ENCODE measurements at places on chromosomes 16 and 17.

DNA sequence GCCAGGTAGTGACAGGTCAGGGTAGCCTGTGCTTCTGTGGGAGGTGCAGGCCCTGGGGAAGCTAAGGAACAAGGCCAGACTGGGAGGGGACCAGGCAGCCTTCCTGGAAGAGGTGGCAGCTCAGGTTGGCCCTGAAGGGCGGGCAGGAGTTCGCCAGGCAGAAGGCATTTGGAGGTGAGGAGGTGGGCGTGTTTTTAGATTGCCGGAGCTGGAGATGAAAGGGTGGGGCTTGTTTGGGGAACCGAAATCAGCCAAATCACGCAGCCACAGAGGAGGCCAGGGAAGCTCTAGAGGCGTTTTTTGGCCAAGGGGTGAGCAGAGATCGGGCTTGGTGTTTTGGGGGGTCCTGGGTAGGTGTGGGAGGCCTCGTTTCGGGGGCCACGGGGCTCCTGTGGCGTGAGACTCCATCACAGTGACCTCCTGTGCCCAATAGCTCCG lies 7.6 kb downstream of the ADCY7 start:
- no peak for DNase-seq

DNA sequence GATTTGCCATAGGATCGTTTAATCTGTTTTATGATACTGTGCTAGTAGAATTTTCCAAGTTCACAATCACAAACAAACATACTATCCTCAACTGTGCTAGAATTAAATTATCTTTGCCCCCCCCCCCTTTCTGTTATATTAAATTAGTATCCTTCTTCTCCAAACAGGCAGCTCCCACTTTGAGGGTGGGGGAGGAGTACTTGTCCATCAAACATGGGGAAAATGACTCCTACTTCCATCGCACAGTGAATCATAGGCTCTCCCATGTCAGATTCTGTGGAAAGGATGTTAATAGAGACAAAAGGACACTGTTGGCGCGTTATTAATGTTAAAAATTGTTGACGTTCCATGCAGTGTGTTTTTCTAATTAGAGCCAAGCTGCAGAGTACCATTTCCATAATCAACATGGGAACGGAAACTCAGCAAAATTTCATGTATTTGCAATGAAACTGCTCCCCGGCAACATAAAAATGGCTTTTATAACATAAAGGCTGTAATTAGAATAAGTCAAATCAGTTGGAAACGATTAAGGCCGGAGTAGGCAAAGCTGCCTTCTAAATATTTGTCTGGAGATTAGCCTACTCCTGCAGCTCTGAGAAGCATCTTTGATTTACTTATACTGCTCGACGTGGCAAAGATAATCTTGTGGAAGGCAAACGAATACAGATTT lies 104.6 kb downstream of the RBFOX1 start:
- peak; percentile 29 for DNase-seq

- DNase-seq, result no peak
Measured at GRCh38 chr17:35684055-35684802, 47.2 kb upstream of the RASL10B start.

DNA sequence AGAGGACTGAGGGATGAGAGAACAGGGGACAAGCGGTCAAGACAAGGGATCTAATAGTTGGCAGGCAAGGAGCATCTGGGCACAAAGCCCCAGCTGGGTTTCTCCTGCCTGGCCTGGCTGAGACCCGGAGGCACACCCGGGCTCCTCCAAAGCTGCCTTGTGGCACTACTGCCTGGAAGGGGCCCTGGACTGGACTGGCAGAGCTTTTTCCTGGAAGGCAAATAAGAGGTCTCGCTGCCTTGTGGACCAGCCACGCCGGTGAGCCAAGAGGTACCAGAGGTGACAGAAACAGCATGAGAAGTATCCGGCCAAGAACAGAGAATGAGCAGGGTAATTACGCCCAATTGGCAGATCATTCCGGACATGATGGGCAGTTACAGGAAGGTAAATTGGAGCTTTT lies 64.6 kb downstream of the GTF3C1 start:
- DNase-seq, result no peak

DNA sequence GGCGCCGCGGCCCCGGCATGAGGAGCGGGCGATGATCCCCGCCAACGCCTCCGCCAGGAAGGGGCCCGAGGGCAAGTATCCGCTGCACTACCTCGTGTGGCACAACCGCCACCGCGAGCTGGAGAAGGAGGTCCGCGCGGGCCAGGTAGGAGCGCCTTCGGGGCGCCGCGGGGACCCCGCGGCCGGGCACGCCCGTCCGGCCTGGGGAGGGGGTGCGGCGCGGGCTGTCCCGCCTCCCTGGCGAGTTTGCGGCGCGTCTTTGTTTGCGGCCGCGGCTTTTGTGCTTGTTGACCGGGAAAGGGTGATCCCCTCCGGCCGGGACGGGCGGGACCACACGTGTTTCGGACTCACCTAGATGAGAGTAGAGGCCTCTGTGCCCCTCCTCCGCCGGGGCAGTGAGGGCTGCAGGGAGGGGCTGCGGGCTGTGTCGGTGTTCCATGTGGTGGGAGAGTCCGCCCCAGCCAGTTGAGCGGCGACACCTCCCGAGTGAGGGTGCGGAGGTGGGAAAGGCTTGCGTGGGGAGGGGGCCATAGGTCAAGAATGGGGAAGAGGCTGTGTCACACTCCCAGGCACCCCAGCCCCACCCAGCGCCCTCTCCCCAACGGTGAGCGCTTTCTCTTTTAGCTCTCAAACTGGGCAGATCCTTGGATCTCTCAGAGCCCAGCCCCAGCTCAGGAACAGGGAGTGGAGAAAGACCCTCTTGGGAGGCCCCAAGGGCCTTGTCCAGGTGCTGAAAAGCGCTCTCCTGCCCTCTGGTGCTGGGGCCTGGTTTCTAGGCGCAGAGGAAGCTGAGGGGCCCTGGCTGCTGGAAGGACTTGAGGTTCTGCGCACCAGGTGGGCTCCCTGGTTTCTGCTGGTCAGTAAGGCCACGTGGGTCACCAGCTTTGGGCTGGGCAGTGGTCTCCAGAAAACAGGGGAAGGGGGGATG lies 923 bp downstream of the ANKRD13B start:
- no peak for DNase-seq
